ENCODE measurements at places on chromosomes 2 and 18.

DNA sequence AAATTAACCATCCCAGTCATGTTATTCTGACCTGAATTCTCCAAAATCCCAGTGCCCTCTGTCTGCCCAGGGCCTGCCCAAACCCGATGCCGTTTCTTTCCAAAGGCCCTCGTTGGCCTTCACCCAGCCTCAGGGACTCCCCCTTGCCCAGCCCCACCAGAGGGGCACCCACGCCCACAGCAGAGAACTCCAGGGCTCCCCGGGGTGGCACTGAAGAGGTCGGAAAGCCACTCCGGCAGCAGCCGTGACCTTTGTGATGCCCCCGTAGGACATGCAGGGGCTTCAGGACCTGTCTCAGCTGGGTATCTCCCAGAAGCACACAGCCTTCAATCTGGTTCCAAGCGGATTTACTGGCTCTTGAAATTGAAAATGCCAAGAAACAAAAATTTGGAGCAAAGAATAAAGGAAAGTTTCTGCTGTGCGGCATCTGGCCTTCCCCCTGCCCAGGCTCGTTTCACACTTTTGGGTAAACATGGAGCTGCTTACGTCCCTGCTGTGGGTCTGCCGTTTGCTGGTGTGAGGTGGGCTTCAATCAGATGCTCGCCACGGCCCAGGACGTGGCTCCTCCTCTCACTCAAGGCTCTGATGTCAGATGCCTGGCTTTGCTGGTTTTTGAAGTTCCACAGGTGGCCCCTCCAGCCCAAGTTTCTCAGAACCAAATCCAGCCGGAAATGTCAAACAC is 101.3 kb downstream of the TPO start:
- DNase-seq: no peak

- no peak for DNase-seq
These were observed 235.0 kb downstream of the PMAIP1 start for GRCh38 chr18:60134806-60135205.

GRCh38 chr2:85753525-85754312 is at the start of gene ATOH8:
ATOH8 (plus strand) TSS chr2:85753991; CDS start chr2:85754190, 199 bp downstream.
- no peak for DNase-seq

GRCh38 chr18:53018791-53019190 is 678.8 kb downstream of the DCC start:
- no peak for DNase-seq

- DNase-seq: no peak
These were observed 119.8 kb downstream of the LRATD1 start for GRCh38 chr2:14752295-14752694.

DNA sequence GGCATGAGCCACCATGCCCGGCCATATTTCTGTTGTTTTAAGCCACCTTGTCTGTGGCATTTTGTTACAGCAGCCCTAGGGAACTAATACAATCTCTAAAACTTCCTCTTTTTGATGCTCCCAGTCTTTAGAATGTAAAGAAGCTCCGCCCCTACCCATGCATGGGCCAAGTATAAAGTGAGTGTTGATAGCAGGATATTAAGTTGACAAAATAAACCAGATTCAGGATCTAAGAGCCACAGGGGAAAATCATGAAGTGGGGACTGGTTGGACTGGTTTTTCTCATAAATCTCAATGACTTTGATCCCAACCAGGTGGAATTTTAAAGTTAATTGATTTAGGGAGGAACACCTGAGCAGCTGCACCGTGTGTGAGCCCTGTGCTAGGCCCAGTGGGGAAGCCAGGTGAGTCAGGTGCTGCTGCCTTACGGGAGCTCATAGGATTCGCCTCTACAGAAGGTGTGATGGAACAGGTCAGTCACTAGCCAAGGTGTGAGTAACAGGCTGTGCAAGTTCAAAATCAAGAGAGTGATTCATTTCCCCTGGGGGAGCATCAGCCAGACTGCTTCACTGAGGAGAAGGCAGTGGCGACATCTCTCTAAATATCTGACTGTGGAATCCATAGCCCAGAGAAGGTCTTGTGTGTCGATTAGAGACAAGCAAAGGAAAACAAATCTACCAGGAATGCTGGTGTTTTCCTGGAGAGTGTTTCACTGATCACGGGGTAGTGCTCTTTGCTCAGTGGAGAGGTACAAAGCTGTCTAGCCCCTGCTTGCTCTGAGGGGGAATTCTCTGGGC is 63.0 kb upstream of the MSH2 start:
- DNase-seq: no peak

GRCh38 chr2:118169359-118170005 is 81.2 kb downstream of the INSIG2 start:
- no peak for DNase-seq

DNA sequence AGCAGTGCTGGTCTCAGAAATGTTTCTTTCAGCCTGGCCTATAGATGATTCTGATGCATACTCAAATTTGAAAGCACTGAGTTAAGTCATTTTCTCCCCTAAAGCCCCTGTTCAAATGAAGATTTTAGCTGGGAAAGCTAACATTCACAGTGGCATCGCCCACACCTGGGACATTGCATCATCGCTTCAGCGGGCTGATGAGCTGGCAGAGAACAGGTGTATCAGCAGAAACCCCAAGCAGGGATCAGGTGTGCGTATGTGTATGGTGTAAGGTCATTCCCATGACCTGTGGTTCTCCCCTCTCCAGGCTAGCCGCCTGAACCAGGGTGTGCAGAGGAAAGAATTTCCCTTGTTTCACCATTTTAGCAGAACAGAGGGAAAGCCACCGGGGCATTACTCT is 56.3 kb downstream of the EPAS1 start:
- DNase-seq: no peak

GRCh38 chr18:23165271-23166068 is 30.2 kb downstream of the CABLES1 start:
- no peak for DNase-seq

All from stimulated activated CD4-positive, alpha-beta T cell treated with anti-CD3 and anti-CD28 coated beads, Interleukin-15, amount 100 ng/mL, for 1 hour (primary cell).